ENCODE measurements at places on chromosomes 3 and 15.

DNA sequence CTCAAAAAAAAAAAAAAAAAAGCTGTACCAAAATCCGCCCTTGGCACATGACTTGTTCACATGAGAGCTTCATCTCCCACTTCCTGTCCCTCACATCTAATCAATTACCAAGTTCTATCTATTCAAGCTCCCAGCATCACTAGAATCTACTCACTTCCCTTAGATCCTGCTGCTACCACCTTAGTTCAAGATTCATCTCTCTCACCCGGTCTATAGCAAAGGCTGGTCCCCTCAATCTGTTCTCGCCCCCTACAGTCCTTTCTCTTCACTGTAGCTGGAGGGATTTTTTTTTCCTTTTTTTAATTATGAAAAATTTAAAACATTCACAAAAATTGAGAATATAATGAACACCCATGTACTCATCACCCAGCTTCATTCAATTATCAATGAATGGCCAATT is 16.7 kb upstream of the GPR160 start:
- DNase-seq = no peak

DNA sequence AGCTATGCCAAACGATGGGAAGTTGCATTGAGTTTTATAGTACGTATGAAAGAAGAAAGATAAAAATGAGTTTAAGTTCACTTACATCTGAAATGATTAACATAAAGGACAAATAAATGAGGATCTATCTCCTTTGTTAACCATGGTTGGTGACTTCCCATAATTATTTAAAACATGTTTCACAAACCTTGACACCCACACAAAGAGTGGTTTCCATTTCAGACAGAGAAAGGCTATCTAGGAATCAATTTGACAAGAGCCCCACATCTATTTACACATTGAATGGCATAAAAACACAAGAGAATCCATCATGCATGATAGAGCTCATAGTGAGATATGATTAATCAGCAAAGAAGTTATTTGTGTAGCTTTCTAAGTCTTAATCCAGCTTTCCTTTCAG is 14.2 kb upstream of the MTMR10 start:
- no peak for DNase-seq

DNA sequence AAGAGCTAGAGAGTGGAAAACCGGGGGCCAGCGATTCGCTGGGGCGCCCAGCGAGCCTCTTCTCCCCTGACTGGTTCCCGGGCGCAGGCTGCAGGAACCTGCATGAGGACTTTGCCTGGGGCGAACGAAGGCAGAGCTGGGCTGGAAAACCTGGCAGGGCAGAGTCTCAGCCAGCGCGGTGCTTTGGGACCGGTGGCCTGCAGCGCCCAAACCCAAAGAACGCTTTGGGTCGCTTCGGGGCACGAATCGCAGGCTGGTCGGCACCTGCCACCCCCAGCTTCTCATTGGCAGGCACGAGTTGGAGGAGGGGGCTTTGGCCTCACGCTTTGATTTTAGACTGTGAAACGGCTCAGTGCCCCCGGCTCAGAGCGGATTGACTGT is 3.0 kb downstream of the ONECUT1 start:
- DNase-seq = no peak

DNA sequence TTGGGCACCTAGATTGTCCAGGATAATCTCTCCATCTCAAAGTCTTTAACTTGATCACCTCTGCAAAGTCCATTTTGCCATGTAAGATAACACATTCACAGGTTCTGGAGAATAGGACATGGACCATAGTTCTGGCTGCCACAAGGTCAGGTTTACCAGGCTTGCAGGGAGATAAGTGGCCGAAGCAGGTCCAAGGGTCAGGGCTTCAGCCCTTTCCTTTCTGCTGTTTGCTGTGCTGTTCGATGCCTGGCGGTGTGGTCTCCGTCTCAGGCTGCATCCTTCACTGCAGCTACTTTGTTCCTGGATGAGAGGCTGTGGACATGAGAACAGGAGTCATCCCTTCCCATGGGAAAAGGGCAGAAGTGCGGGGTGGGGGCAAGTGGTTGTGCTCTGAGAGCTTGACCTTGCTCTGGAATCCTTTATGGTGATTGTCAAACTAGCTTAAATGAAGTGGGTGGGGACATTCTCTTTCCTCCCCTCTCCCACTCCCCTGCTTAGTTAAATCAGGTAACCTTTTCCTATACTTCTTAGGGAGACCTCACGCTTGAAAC is 320.2 kb upstream of the C2CD4B start:
- no peak for DNase-seq

DNA sequence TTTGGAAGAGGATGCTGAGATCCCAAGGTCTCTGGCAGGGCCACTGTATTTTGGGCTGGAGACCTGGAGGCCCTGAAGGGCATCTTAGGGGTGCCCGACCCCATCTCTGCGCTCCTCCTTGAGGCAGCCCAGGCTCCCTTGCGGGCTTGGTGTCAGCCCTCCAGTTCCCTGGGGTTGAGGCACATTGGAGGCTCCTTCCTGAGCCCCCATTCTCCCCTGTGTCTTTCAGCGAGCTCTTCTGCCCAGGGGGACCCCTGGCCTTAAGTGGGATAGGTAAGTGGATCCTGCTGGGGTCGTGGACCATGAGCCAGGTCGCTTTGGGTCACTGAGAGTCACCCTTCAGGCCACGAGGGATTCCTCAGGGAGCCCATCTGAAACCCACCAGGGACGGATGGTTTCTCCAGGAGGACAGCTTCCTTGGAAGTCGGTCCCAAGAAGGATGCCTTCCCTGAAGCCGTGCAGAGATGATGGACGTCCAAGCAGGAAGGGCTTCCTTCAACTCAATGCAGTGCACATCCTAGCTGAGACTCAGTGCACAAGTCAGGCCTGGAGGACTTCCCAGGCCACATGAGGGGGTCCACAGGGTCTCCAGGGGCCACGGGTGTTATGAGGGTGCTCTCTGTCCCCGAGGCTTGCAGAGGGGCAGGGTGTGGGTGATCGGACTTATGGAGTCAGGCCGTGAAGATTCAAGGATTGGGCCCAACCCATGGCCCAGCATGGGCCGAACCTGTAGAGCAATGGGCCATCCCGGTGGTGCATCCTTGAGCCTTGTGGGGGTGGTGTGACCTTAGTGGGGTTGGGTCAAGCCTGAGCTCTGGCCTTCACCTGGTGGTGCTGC is 224.3 kb downstream of the SNRPN start:
- no peak for DNase-seq

DNA sequence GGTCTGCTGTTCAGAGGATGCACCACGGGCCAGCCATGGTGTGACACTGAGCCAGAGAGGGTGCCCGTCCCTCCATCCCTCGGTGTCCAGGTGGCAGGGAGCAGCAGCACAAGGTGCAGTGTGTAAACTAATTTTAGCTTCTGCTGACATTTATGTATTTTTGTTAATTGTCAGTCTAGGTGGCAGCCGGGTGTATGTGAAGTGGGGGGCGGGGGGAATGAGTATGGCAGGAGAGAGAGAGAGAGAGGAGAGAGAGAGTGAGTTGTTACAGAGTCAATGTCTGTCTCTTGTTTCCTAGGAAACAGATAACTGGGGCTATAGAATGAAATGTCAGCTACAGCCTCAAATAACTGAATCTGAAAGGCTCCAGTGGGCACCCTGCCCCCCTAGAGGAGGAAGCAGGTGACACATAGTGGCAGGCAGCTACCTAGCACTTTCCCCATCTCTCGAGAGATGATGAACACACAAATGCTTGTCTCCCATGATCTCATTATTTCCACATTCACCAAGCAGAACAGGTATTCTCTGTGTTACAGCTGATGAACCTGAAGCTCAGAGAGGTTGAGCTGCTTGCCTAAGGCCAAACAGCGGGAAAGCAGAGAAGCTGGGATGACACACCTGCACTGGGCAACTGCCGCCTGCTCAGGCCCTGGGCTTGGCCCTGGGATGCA is 24.7 kb downstream of the RASGRF1 start:
- DNase-seq = no peak

GRCh38 chr3:23806534-23807423 is 1.0 kb downstream of the UBE2E1 start:
- DNase-seq = no peak

DNA sequence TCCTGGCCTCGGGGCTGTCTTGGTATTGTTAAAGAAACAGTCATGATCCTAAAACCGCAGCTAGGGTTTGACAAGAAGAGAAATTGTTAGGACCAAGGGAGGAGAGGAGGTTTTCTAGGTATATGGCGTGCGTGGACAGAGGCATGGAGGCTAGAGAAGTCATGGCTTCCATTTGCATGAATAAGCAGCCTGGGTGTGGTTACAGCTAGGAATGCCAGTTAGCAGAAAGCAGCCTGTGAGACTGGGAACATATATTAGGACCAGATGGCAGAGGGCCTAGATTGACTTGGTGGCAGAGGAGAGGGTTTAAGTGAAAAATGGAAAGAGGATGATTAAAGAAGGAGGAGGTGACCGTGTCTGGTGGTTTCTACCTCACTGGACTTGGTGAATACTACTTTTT is 573.6 kb upstream of the ARRDC4 start:
- DNase-seq = no peak

GRCh38 chr3:127574880-127575878 is 15.4 kb downstream of the TPRA1 start:
- DNase-seq = peak; percentile 76

- no peak for DNase-seq
These were observed 188.8 kb downstream of the TAFA4 start for GRCh38 chr3:68743521-68743920.

DNA sequence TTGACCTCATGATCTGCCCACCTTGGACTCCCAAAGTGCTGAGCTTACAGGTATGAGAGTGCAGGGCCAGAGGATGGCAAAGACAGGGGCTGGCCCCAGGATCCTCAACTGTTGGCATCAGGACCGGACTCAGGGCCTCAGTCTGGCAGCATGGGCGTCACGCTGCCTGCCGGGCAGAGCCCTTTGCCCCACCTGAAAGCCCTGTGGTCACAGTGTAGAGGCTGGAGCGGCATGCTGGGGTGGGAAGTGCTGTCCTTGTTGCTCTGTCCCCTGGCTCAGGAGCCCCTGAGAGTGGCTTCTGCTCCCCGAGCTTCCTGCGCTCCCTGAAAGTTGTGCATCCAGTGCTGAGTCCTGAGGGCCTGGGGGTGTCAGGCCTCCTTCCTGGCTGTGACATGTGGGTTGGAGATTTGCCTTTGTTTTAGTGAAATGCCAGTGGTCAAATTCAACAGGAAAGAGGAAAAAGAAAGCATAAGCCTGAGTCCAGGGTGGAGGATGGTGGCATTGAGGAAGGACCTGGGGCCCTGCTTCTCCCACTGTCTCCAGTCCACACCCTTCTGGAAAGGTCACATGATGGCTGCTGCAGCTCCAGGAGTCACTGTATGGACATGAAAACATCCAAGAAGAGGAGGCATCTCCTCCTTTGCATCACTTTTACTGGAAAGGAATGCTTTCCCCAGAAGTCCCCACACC is 147.2 kb downstream of the OR4M2 start:
- DNase-seq = no peak

GRCh38 chr15:94584833-94585244 is 353.5 kb downstream of the MCTP2 start:
- peak; percentile 6 for DNase-seq

DNA sequence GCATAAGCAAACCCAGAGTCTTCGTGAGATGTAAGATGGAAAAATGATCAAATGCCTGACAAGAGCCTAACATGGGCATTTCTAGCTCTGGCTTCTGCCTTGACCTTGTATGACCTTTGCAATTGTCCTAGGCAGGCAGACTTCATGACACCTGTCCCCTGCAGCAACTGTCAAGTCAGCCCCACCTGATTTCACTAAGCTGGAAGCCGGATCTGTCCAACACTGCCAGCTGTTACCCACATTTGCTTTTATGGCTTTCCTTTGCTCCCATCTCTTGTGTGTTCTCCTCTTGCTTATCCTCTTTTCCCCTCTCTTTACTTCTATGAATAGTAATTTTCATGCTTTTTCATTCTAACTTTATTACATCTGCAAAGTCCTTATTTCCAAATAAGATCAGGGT is 48.5 kb upstream of the TNIK start:
- DNase-seq = no peak

- DNase-seq = no peak
These were observed 208.7 kb upstream of the LRIG1 start for GRCh38 chr3:66709532-66709931.

DNA sequence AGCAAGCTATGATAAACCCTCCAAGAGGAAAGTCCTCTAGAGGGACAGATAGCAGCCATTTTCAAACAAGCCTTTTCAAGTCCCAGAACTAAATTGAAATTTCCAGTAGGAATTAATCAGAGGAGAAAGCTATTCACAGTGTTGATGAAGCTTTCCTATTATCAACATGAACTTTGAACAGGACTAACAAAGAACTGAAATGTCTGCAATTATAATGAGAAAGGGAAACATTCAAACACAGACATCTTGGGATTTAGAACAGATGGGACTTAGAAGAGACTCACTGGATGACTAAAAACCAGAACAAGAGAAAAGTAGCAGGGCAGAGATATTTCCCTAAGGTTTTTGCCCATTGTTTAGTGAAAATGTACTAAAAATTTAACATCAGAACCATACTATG is 622.1 kb upstream of the UBE2E2 start:
- DNase-seq = no peak

- no peak for DNase-seq
These were observed 298.6 kb upstream of the STT3B start for GRCh38 chr3:31234145-31234544.

DNA sequence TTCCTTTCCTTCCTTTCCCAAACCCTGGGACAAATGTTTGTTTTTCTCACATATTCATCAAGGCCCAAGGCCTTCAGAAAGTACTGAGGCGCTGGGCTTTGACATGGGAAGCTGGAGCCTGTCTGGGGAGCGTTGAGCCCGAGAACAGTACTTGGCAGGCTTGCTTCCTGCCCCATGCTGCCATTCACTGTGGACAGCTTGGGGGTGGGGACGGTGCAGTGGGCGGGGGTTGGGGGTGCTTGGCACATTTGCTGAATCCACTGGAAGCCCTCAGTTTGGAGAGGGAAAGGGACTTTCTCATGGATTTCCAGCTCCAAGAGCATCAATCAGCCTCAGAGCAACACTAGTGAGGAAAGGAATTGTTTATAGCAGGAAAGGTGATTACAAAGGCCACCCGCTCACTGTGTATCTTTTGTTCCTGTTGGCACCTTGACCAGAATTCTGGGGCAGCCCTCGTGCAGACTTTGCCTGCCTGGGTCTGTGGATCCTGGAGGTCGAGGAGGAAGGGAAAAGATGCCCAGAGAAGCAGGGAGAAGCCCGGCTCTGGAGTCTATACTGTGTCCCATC is 199.8 kb upstream of the RGMA start:
- no peak for DNase-seq

DNA sequence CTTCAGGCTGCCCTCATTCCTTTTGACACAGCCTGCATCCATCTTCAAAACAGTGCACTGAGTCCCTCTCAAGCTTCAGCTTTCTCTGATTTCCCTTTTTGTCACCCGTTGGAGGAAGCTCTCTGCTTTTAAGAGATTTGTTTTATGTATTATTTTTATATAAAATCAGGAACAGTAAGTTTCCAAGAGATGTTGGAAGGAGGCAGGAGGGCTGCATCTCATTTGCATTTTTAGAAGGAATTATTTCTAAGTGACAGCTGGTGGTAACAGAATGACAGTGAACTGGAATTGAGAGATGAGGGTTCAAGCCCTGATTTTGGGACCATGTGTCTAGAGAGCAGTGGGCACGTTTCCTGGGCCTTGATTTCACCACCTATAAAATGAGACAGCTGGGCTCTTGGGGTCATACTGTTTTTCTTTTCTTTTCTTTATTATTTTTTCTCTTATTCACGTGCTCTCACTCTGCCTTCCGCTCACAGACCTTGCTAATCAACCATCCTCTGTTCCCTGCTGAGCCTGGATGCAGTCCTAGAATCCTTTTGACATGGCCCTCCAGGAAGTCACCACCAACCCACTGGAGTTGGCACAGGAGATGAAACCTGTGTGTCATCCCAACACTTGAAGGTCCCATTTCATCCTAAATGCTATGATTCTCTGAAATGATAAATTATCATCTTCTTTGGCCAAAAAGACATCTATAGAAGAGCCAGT is 148.6 kb downstream of the CACNA2D3 start:
- DNase-seq = no peak
